ENCODE measurements at places on chromosomes 5 and 9. TPM values are rescaled to one million over a fixed set of nuclear protein-coding genes. Genes with fewer than 3 reads are reported as not detected.

TAF1L gene
- total RNA-seq = 0.03 TPM

RETREG1 gene
- 11.2 TPM for total RNA-seq

AGPAT2 gene
- 105 TPM for total RNA-seq

ADRB2 gene
- 1.1 TPM for total RNA-seq

GPX8 gene
- 7.6 TPM for total RNA-seq

SURF2 gene
- total RNA-seq = 8.4 TPM

PCDHGB7 gene
- 4.1 TPM for total RNA-seq

DNA sequence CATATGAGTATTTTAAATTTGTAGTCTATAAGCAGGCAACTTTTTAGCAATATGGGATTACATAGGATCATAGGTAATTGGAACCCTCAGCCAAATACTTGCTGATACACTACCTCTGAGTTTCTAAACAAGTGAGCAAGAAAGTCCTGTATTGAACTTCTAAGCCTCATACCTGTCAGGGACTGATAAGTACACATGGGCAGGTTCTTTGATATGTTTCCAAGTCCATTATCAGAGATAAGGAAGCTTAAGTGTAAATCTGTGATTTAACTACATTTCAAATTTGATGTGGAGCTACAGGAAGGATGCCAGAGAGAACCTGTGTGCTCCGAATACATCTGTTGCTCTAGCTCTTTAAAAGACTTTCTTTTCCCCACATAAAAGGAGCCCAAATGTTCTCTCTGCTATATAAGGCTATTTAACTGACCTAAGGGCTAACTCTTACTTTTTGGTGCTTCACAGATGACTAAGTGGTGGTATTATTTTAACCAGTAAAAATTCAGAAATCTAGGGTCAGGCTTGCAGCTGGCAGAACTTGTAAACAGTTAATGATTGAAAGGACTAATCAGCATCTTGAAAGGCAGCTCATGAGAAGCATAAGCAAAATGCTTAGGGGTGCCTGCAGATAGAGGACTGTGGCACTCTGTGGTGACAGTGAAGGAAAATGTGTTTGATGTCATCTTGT is 228.6 kb downstream of the NR3C1 start:
- no peak for DNase-seq
- H3K4me3 ChIP-seq = no peak overlapping the region
- no peaks in the 10 kb centered on the region for H3K36me3 ChIP-seq
- no peak overlapping the region for H3K27ac ChIP-seq

- H3K27me3 ChIP-seq = no peaks in the 10 kb centered on the region
- DNase-seq = no peak
- H3K36me3 ChIP-seq = no peaks in the 10 kb centered on the region
- no peaks in the 10 kb centered on the region for H3K4me1 ChIP-seq
- H3K27ac ChIP-seq = no peak overlapping the region
Measured at GRCh38 chr9:96139592-96140295, 162.2 kb downstream of the HSD17B3 start.

DNA sequence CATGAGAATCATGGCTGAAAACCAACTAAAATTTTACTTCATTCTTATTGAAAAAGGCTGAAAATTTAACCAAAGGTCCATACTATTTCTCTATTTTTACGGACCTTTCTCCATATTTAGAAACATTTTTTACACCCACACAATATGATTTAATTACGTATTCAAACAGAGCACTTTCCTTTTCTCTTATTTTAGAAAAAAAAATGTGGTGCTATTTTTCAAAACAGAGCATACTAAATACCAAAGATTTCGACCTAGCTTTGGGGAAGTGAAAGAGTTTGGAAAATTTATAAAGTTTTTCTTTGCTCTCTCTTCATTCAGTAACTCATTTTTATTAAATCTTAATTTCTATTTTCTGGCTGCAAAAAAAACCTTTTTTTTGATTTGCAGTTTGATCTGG is 38.1 kb downstream of the RNF145 start:
- H3K36me3 ChIP-seq = no peaks in the 10 kb centered on the region
- no peak for DNase-seq
- no peak overlapping the region for H3K4me3 ChIP-seq
- H3K27ac ChIP-seq = no peak overlapping the region
- H3K4me1 ChIP-seq = no peaks in the 10 kb centered on the region

GRCh38 chr5:1282131-1282992 is 12.5 kb downstream of the TERT start:
- no peaks in the 10 kb centered on the region for H3K36me3 ChIP-seq
- H3K27me3 ChIP-seq = no peaks in the 10 kb centered on the region
- no peak for DNase-seq
- H3K4me3 ChIP-seq = no peak overlapping the region
- H3K4me1 ChIP-seq = no peaks in the 10 kb centered on the region

DNA sequence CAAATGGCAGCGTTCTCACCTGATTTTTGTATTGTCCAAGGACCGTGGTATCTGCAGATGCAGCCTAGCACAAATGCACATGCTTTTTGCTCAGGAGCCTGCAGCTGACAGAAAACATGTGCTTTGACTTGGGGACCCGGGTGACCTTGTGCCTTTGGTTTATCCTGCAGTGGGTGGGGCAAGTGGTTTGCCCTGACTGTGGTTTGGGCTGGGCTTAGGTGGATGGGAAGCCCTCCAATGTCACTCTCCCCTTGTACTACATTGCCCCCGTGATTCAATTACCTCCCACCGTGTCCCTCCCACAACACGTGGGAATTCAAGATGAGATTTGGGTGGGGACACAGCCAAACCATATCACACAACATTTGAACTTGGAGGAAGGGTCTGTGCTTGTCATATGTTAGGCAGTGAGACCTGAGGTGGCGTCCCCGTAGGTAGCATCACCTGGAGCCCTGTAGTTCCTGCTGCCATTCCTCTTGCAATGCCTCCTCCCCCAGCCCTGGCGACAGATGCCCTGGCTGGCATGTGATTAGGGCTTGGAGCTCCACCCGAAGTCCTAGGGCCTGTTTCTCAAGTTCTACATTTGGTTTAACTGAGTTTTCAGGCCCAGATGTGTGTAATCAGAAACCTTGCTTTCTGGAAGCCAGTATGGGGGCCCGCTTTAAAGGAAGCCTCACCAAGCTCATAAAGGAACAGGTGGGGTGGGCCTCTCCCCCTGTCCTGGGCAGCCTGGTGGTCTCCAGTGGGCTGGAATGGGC is 2.1 kb downstream of the ANKRD33B start:
- H3K4me1 ChIP-seq = no peaks in the 10 kb centered on the region
- DNase-seq = no peak
- H3K36me3 ChIP-seq = no peaks in the 10 kb centered on the region
- no peak overlapping the region for H3K27ac ChIP-seq

DNA sequence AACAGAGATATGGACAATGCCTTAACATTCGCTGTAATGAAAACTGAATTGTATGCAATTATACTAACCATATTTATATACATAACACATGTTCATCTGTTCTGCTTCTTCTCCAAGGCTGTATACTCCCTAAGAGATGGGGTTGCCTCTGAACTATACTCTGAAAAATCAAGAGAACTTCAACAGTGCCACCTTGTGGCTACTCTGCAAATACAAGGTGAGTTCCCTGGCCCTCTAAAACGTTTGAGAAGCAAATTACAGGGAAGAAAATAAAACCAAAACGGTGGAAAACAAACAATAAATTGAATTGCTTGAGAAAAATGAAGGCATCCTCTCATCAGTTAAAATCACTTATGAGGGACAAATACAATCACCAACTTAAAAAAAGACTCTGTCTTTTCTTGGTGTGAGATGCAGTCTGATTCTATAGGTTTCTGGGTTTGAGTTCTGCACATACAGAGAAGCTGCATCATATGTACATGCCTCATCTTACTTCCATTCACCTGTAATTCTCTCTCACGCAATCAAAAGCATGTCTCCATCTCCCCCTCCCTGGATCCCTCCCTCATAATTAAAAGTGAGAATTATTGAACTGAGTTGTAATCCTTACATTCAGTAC is 98.6 kb downstream of the FBXW11 start:
- no peak overlapping the region for H3K4me3 ChIP-seq
- H3K27ac ChIP-seq = no peak overlapping the region
- H3K27me3 ChIP-seq = no peaks in the 10 kb centered on the region
- no peak for DNase-seq

GRCh38 chr5:622946-623522 is 10.9 kb downstream of the CEP72 start:
- no peaks in the 10 kb centered on the region for H3K27me3 ChIP-seq
- no peak overlapping the region for H3K27ac ChIP-seq
- DNase-seq = no peak
- H3K4me1 ChIP-seq = no peaks in the 10 kb centered on the region
- H3K36me3 ChIP-seq = peaks cover 4% of the 10 kb centered on the region

DNA sequence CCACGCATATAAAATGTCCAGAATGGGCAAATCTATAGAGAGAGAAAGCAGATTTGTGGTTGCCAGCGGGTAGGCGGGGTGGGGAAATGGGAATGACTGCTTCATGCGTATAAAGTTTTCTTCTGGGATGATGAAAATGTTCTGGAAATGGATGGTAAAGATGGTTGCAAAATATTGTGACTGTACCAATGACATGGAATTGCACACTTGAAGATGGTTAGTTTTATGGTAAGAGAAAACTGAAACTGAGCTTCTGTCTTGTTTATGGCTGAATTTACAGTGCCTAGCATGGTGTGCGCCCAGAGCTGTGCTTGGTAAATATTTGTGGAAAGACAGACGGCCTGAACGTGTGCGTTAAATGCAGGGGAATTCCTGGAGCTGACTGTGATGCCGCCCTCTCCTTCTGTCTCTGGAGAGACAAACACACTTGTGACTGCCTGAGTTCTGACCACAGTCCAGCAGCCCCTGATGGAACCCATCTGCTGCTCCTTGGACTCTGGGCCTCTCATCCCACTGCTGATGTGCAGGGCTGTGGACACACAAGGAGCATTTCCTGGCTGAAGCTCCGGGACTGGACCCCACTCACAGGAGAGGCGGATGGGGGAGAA is 8.6 kb upstream of the PTGES start:
- no peak for DNase-seq
- no peak overlapping the region for H3K4me3 ChIP-seq
- no peak overlapping the region for H3K27ac ChIP-seq
- H3K4me1 ChIP-seq = no peaks in the 10 kb centered on the region

DNA sequence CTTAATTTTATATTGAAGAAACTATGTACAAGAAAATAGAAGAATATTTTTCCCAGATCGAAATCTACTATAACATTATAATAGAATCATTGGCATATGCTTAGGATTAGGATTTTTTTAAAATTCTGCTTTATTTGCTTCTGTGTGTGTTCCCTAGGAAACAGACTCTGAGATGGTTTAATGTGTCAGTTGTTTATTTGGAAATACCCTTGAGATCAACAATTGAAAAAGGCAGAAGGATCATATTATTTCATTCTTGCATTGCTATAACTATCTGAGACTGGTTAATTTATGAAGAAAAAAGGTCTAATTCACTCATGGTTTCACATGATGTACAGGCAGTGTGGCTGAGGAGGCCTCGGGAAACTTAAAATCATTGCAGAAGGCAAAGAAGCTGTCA is 622.6 kb downstream of the PRR16 start:
- DNase-seq = no peak
- H3K36me3 ChIP-seq = no peaks in the 10 kb centered on the region
- H3K4me3 ChIP-seq = no peak overlapping the region
- H3K4me1 ChIP-seq = no peaks in the 10 kb centered on the region

GRCh38 chr5:110335361-110336066 is 391.0 kb downstream of the TMEM232 start:
- H3K27ac ChIP-seq = no peak overlapping the region
- H3K4me1 ChIP-seq = no peaks in the 10 kb centered on the region
- DNase-seq = no peak
- no peak overlapping the region for H3K4me3 ChIP-seq
- no peaks in the 10 kb centered on the region for H3K36me3 ChIP-seq

DNA sequence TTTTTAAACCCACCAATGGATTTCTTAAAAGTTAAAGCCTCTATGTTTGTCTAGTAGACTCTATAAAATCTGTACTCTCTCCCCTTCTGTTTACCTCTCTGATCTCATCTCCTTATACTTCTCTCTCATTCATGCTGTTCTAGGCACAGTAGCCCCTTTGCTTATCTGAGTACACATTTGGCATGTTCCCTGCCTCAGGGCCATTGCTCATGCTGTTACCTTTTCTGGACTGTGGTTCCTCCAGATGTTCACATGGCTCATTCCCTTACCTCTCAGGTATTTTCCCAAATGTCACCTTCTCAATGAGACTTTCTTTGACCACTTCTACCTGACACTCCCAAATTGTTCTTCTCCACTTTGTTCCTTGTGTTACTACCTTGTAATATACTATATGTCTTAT is 176.1 kb downstream of the CWC27 start:
- no peaks in the 10 kb centered on the region for H3K27me3 ChIP-seq
- no peaks in the 10 kb centered on the region for H3K36me3 ChIP-seq
- H3K27ac ChIP-seq = no peak overlapping the region
